ENCODE measurements at places on chromosomes 12 and 14.

- no peak for DNase-seq
These were observed 515.9 kb upstream of the TBX3 start for GRCh38 chr12:115199831-115200230.

DNA sequence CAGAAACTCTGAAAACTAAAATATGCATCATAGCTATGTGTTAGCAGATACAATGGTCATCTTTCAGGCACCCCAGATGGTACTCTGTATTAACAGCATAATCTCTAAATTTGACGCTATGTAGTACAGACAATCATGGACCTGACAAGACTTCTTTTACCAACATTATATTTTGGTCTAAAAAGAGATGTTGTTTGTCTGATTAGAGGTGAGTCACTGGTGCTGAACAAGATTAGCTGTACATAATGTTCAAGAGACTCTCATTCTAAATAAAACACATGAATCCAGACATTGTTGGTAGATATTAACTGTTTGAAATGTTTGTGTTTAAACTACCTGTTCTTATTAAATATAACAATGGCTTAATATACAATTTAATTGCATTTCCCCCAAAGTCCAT is 146.4 kb upstream of the LMNTD1 start:
- no peak for DNase-seq

DNA sequence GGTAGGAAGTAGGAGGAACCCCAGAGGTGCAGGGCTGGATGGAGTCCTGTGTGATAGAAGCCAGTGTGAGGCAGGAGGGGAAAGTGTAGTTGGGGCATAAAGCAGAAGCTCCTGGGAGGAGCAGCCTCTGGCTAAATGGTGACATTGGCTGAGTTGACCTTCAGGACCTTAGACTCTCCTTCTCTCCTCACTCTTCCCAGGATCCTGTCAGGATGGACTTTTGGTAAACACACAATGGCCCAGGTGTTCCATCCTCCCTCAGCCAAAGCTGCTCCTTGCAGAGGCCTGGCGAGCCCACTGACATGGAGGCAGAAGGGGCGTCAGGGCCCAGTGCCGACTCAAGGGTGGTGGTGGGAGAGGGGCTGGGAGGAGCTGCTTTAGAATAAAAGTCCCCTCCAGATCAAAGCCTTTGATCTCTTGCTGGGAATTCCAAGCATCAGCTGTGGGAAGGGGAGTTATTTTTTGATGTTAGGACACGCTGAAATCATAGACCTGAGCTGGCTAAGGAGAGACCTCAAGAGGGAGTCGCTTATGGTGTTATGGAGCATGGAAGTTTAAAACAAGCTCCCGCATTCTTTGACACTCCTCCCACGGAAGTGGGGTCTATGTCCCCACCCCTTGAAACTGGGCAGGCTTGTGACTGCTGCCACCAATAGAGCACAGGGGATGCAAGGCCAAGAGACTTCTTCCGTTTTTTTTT is 44.1 kb downstream of the SMIM41 start:
- no peak for DNase-seq

DNA sequence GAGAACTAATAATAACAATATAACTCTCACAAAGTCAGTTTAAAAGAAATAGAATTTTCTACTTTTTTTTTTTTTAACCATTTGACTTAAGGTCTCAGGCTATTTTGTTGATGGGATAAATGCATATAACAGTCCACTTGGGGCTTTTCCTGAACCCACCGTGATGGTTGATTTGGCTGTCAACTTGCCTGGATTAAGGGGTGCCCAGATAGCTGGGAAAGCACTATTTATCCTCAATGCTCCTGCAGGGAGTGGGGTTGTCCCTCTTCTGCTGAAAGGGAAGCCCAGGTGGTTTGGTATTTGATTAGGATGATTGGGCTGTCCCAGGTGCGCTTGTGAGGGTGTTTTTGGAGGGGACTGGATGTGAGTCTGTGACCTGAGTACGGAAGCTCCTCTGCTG is 114.9 kb downstream of the AACS start:
- DNase-seq, result no peak

DNA sequence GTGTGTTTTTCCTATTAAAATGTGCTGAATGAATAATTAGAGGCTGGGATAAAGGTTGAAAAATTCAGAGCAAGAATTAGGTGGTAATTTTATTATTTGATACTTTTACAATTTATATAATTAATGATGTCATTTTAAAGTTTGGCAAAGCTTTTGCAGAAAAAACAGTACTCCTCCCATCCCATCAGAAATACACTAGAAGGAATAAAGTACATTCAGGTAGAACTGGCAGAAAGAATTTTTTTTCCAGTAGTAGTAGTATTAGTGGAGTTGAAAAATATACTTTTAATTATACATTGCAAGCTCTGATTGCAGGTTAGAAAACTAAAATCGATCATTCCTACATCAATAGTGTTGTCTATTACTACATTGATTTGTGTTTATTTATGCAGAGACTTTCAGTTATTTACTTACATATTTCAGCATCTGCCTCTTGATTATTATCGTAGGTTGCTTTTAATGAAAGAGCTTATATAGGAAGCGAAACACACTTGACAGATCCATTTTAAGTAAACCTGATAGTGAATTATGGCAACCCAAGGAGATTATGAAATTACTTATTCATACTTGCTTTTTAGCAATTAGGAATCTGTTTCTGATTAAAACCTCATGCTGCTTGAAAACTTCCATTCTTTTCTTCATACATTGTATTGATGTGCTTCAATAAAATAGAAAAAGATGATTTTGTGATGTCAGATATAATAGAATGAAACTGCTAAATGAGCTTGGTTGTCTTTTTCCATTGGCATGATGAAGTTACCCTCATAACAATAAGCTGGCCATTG is 10.1 kb downstream of the FOXG1 start:
- no peak for DNase-seq

DNA sequence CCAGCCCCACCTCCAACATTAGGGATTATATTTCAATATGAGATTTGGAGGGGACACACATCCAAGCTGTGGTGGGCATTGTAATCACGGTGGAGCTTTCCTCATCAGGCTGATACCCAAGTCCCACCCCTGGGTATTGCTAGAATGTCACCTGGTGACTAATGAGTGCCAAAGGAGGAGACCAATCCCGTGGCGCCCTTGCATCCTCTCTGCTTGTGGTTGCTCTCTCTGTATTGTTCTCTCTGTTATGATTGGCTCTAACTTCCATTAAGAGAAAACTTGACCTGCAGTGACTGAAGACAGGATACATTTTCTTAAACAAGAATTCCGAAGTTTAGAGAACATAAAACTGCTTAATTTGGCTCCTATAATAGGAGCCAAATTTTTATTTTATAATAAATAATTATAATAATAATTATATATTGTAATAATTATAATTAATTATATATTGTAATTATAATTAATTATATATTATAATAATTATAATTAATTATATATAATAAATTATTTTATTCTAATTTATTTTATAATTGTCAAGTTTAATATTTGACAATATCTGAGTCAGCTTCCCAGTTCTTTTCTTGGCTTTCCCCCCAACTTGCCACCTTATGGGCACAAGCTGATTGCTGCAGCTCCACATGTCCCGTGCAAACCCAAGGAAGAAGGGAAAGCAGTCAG is 420.1 kb downstream of the DIO2 start:
- DNase-seq, result no peak

DNA sequence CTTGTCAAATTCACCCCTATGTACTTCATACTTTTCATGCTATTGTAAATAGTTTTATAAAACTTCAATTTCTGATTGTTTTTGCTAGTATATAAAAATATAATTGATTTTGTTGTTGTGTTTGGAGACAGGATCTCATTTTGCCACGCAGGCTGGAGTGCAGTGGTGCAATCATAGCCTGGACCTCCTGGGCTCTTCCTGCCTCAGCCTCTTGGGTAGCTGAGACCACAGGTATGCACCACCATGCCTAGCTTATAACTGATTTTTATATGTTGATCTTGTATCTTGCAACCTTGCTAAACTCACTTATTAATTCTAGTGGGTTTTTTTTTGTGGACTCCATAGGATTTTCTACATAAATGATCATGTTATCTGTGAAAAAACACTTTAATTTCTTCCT is 23.5 kb downstream of the ATP5MC2 start:
- DNase-seq, result no peak

DNA sequence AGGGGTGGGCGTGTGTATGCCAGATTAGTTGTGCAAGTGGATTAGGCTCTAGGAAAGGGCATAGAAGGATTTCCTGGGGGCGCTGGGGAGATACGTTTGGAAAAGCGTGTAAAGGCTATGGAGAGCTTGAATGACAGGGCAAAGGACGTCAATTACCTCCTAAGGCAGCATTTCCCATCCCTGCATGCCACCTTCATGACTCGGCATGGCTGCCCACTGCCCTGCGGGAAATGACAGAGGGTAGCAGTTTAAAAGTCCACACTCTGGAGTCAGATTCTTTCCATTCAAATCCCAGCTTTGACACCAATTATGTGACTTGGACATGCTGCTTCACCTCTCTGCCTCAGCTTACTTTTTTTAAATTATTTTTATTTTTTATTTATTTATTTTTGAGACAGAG is 14.8 kb upstream of the TMEM229B start:
- no peak for DNase-seq

DNA sequence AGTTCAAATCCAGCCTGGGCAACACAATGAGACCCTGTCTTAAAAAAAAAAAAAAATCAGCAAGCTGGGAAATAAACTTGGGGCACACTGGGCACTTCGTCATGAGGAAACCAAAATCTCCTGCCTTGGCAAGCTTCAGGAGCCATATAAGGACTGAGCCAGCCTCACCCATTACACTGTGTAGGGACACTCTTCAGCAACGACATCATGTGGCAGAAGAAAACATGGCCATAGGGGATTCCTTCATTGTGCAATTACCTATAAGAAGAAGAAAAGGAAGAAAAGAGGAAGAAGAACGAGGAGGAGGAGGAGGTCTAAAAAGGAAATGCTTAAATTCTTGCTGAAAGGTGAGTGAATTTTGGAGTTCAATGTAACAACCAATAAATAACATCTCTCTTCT is 26.1 kb upstream of the IFNG start:
- DNase-seq, result no peak

GRCh38 chr12:29071099-29071498 is 78.0 kb upstream of the FAR2 start:
- DNase-seq, result no peak

DNA sequence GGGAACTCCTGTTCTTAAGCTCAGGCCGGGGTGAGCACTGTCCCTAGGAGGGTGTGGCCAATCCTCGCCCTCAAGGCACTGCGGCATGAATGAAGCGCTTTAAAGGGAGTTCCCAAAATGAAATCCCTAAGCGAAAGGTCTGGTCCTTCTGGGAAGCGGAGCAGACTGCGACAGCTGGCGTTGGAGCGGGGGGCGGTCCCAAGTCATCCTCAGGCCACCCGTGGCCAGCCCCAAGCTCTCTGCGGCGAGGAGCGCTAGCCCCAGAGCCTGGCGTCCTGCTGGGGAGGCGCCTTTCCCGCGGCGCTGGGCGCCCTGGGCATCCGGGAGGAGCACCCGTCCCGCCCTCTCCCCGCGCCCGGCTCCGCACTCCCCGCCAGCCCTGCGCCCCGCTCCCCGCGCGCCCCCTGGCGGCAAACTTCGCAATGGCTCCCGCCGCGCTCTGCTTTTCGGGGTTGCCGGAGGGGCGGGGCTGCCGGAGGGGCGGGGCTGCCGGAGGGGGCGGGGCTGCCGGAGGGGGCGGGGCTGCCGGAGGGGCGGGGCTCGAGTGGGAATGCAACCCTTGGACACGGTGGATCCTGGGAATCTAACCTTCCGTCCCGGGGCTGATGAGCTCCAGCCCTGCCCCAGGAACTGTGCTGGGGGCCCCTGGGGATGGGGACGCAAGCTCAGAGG is 25.4 kb downstream of the ZBTB42 start:
- peak; percentile 90 for DNase-seq

DNA sequence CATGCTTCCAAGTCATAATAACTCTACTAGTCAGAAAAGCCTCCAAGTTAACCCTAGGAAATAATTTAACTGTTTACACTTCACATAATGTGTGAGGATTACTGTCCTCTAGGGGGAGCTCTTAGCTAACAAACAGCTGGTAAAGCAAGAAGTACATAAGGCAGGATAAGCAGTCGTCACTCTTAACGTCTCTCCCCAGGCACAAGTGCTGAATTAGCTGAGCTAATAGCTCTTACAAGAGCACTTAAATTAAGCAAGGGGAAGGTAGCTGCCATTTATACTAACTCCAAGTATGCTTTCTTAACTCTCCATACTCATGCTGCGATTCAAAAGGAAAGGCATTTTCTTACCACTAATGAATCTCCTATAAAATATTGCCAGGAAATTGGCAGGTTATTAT is 79.3 kb upstream of the TSPAN11 start:
- no peak for DNase-seq

GRCh38 chr14:69554500-69554899 is 20.2 kb downstream of the CCDC177 start:
- DNase-seq, result no peak

DNA sequence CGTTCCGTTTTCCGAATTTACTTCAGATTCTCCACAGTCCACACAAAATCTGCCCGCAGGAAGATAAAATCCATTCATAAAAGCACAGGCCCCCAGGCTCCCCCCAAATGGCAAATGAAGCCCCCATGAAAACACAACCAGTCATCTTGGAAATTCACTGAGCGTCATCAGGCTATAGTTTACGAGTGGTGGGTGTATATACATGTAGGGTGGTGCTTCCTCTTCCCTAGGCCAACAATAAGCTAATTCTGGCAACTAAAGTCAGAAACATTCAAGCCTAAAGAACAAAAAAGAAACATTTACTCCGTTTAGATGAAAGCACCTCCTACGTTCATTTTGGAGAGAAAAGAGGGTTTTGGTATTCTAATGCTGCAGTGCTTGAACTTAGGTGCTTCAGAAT is 5.8 kb downstream of the GPR68 start:
- DNase-seq, result no peak

DNA sequence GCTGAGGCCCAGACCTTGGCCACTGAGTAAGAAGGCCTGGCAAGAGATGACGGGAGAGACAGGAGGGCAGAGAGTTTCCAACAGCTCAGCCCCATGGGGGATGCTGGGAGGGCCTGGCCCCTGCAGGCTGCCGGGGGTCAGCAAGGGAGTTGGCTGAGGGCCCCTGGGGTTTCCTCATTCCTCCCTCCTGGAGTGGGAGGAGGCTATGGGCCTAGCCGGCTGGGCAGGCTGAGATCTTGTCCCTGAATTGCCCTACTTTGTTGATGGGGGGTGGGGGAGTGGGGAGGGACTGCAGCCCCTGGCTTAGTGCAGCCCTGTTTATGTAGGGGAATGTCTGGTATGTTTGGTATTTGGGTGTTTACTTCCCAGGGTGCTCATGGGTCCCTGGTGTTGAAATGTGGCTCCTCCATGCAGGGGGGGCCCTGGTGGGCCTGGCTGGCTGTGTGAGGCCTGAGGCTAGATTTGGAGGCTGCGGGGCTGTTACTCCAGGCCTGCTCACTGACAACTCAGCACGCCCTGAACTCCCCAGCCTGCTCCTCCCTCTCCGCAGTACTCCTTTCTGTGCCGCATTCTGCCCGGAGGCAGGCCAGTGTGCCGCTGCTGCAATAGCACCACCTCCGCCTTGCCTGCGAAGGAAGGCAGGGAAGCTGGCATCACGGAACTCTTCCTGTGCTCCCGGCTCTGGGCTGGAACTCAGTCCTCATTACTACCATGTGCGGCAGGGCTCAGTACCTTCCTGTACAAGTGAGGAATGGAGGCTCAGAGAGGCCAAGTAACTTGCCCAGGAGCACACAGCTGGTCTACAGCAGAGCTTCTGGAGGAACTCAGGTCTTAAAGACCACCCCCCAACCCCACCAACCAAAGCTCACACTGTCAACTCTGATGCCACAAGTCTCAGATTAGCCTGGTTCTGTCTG is 25.3 kb downstream of the JDP2 start:
- peak; percentile 85 for DNase-seq

- DNase-seq, result no peak
These were observed 161.7 kb upstream of the EEA1 start for GRCh38 chr12:93090731-93091172.
